ENCODE measurements at places on chromosomes 3 and 15.

GRCh38 chr15:100349321-100349695, 7.5 kb upstream of the ADAMTS17 start:
- no peak for DNase-seq

DNA sequence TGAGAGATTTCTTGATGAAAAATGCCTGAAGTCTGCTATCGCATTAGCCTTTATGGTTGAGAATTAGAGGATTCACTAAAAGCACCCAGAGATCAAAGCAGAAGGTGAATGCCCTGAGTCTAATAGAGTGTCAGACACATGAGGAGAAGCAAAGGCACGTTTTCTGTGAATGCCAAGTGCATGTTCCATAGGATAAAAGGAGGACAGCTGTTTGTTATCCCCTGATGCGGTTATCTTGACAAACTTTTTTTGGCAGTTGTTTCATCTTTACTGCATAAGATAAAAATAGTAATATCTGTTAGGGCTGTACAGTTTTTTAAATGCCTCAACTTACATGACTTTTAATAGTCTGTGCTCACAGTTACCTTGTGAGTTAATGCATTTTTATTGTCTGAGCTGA, 65.3 kb upstream of the CD96 start:
- no peak for DNase-seq

DNA sequence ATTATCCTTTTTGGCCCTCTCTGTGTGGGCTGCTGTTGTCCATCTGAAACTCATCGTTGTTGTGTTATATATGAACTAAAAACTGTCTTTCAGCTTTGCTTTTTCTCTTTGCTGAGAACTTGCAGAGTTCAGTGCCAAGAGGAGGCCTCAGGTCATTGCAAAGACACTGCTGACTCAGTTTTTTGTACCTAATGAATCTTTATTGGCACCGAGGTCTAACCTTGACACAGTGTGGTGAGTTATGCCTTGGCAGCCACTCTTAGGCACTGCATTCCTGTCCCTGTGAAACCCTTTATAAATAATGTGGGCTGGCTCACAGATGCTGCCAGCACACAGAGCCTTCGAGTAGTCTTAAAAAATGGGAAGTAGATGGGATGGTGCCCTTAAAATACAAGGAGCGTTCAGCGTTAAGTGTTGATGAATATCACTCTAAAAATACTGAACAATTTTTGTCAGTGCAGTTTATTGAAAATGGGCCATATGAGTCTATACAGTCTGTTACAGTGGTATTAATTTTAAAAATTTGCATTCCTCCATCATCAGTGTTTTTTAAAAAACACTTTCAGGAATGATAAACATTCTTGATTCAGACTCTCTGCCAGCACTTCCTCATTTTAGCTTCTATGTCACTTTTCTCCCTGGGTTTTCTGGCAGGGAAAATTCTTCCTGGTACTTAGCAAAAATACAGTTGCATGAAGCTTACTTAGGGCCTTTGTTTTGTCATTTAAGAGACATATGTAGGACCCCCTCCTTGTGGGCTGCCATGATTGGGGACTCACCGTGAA, 234.1 kb downstream of the CACNA2D3 start:
- DNase-seq, result peak; percentile 20

DNA sequence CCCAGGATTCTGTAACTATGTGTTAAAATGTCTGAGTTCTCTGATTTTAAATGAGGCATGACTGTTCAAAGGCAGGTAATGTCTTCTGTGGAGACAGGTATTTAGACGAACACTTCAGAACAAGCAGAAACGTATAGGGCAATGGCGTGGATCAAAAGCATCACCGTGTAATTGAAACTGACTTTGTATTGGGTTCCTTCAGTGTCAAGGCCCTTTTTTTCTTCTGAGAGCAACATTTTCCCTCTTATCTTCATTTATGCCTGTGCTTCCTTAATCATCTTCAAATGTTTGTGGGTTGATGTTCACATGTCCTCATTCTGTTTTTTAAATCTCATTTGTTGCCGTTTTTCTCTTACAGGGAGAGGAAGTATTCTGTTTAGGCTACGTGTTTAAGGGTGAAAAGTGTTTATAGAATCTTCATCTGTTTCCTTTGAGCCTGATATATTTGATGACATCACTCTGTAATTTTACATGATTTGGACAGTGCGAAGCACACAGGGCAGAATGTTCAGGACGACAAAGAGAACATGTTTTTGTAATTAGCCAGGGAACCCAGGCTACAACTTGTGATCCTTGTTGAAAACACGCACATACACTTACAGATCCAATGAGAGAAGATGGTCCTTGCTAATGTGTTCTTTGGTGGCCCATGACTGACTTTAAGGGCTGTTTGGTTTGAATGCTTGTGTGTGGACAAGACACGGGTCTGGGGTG, 196.0 kb downstream of the LRTM1 start:
- DNase-seq, result no peak

- no peak for DNase-seq
These were observed 13.1 kb downstream of the CHDH start for GRCh38 chr3:53833053-53833645.

- no peak for DNase-seq
These were observed 50.8 kb downstream of the PLOD2 start for GRCh38 chr3:146110161-146110560.

DNA sequence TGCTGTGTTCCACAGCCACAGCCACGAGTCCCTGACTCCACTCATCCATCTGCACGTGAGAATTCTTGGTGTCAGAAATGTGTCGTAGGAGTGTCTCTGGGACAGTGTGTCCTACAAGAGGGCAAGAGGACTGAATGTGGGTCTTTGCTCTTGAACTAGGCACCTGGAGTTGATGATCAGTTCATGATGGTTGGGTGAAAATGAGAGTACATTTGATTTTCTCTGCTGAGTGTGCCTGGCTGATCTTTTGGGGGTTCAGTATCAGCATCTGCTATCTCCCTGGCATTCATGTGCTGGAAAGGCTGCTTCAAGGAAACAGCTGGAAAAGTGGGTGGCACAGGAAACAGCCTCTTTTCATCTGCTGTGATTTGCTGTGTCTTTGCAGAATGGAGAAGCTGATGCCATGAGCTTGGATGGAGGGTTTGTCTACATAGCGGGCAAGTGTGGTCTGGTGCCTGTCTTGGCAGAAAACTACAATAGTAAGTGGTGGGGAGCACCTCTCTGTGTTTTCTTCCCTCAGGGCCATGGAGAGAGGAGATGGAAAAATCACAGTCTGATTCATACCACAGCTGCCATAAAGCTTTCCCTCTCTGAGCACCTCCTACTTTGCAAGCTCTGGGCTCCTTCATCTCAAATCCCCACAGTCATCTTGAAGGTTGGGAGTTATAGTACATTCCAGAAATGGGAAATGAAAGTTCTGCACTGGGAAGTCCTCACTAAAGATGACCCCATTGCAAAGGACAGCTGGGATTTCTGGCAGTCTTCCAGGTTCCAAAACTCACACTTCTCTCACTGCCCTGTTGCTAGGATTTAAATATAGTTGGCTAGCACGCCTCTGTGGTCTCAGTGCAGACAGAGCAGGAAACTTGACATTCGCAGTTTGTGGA, 17.8 kb downstream of the TF start:
- no peak for DNase-seq

DNA sequence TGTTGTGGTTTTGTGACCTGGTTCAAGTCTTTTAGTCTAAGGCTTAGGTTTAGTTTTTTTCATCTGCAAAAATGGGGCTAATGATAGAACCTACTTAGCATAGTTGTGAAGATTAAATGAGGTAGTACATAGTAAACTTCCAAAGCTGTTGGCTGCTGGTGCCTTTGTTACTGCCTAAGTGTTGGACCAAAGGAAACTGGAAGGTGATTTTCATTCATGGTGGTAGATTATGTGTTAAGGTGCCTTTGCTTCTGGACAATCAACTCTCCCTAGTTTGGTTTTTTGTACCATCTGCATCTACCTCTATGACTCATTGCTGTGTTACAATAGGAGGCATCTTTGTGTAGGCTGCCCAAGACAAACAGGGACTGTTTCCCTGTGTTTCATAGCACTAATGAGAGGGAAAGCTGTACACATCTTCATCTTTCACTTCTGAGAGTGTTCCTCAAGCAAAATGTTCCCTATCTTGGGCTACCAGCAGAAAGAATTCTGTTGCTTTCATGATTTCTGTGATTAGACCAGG, 3.2 kb downstream of the MAP2K1 start:
- DNase-seq, result no peak

DNA sequence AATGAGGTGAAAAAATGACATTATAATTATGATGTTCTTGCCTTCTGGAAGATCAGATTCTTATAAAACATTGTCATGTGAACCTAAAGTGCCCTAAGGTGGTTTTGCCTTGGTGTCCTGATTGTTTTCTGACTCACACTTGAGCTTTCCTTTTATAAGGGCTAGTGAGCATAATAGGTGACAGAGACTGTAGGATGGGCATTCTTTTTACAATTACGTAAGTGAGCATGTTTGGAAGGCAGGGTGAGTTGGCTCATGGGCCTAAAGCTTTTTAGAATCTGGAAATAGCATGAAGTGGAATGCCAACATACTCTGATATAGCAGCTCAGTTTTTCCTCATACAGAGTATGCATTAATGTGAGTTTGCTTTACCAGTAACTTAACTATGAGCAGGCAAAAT, 41.2 kb downstream of the CRYBG3 start:
- DNase-seq, result no peak

DNA sequence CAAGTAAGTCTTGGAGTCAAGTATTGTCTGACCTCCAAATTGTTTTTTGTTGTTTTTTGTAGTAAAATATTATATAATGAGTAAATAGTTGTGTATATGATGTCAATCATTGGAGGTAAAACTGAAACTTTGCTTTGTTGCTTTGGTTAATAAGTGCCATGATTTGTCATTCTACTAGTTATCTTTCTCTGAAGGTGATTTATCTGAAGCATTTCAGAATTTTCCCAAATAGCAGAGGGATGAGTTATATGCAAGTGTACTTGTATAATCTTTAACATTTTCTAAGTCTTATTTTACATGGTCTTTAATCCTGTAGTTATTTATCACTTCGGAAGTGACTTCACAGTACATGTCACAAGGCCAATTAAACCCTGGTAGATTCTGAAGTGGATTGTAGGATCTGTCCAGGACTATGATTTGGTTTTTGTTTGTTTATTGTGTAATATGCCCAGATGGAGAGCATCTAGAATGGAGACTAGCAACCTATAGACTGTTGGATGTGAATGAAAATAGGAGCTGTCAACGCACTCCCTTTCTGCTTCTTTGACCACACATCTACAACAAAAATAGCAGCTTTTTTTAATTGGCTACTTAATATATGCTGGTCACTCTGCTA, 93.1 kb upstream of the SAMMSON start:
- DNase-seq, result no peak

DNA sequence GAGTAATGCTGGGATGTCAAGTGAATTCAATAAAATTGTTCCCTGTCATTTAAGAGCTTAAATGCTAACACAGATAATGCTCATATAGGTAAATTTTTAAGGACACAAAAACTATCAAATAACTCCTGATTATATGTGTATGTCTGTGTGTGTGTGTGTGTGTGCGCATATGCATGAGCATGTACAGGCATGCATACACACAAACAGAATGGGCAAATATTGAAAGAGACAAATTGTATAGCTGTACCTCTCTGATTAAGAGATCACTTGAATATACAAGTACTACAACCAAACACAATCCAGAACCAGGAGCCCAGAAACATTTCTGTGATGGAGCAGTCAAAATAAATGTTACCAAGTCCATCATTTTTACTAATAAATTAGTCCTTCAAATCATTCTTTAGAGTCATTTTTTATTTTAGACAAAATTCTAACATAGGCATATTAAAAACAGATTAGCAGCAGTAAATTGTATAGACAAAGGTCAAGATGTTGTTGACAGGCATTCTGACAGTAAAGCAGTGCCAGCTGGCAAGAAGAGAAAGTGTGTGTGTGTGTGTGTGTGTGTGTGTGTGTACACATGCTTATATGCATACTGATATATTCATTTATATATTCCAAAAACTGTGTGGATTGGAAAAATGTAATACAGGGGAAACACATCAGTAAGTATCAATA, 145.3 kb downstream of the CD47 start:
- no peak for DNase-seq

- DNase-seq, result no peak
These were observed 18.6 kb downstream of the FGD5 start for GRCh38 chr3:14837186-14837877.

- DNase-seq, result no peak
These were observed 5.8 kb downstream of the TLE3 start for GRCh38 chr15:70091726-70092463.

DNA sequence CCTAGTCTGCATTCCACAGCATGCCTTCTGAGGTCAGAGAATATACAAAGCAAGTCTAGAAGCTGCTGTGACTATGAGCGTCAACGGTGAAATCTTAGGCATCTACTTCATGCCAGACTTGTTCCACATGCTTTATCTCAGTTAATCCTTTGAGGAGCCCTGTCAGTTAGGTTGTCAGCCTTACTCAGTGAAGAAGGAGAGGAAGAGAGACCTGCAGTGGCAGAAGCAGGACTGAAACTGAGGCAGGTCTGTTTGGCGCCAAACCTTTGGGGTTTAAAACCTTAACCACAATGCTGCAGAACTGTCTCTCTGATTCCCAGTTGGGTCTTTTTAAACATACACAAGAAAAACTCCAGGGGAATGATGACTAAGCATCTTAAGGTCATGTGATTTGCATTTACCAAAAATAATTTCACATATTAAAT, 139.0 kb upstream of the LIPC start:
- DNase-seq, result no peak

GRCh38 chr15:40058476-40059140, 19.6 kb upstream of the SRP14 start:
- DNase-seq, result no peak

Data from dorsolateral prefrontal cortex (tissue), 122 donors.